ENCODE measurements at places on chromosomes 11 and 22.
A peak's percentile ranks its signal among the peaks of the same experiment; 100 is the strongest.

DNA sequence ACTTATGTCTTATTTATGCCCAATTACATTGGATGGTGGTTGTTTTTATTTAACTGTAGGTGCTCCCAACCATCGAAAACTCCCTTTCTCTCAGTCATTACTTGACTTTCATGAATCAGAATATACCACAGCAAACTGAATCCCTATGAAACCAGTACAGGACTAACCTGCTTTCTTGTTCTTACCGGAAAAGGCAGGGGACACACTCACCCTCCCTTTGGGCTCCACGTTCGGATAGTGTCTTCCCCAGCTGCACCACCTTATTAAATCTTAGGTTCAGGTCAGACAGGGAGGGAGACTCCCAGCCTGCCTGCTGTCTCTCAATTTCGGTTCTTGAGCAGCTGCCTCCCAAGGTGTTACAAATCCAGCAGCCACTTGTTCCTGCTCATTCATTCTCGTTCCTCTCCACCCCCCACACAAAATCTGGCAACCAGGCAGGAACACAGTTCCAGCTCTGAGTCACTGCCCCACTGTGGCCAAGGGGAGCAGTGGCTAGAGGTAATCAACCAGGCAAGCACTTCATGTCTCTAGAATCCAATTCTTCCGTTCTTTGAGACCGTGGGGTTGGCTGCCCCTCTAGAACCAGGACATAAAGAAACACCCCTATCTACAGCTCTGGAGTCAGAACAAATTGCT lies 133.0 kb downstream of the PLEKHA7 start:
- peak; percentile 35 for DNase-seq

GRCh38 chr11:90753546-90753945 lies 530.7 kb upstream of the CHORDC1 start:
- no peak for DNase-seq

DNA sequence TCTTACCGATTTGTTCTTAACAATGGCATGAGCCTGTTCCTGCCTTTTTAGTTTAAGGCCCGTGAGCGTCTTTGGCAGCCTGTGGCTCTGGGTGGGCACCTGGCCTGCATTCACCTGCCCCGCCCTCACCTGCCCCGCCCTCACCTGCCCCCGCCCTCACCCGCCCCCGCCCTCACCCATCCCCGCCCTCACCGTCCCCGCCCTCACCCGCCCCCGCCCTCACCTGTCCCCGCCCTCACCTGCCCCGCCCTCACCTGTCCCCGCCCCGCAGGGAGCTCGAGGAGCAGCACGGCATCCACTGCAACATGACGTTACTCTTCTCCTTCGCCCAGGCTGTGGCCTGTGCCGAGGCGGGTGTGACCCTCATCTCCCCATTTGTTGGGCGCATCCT lies 14.2 kb downstream of the GATD1 start:
- DNase-seq = no peak

GRCh38 chr11:40732132-40732531 lies 727.3 kb downstream of the LRRC4C start:
- peak; percentile 13 for DNase-seq

DNA sequence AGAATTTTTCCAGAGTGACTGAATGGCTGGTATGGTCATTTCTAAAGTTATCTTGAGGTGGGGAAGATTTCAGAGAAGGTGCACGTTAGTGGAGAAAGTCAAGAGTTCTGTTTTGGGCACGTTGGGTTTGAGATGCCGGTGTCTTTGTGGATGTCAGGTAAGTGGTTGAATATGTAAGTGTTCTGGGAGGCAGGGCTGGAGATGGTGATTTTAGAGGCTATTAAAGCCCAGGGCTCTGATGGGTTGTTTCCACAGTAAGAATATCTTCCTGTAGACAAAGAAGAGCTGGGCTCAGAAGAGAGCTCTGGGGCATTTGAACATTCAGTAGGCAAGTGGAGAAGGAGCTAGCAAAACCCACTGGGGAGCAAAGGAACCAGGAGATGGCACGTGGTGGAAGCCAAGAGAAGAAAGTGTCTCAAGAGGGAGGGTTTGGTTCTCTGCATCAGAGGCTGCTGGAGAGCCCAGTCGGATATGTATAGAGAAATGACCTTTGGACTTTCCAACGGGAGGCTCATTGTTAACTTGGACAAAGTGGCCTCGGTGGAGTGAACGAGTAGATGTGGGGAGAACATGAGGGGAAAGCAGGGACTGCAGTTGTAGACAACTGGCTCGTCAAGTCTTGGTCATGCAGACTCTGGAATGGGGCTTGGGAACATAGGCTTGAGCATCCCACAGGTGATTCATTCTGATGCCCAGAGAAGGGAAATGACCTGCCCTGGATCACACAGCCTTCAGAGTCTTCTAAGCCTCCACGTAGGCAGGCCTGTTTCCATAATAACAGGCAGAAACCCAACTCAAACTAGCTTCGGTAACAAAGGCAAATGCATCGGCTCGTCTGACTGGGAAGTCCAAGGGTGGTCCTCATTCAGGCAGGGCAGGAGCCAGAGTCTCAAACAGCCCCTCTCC lies 98.4 kb upstream of the PARVA start:
- no peak for DNase-seq

GRCh38 chr11:71155846-71156245 lies 96.5 kb downstream of the SHANK2 start:
- DNase-seq = no peak

- DNase-seq = no peak
These were observed 5.6 kb downstream of the CLDN5 start for GRCh38 chr22:19518635-19519034.

DNA sequence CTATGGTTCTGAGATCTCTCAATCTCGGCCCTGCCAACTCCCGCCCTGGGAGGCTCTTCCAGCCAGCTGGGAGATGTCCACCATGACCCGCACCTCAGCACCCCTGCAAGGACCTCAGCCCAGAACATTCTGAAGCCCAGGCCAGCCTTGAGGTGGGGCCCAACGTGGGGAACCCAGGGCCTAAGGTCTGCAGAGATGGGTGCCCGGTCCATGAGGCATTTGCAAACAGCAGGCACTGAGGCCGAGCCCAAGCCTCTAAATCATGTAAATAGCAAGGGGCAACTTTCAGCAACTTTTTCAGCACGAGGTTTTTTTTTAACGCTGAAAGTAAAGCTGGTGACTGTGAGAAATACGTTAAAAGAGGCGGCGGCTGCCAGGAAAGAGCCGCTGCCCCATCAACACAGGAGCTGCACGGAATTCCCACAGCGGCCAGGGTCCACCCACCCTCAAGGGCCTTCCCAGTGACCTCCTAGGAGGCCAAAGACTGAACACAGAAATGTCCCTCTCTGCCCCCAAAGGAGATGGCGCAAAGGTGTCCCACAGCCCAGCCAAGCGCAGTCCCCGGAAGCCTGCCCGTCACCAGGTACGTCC lies 46.9 kb downstream of the BRD1 start:
- DNase-seq = no peak

- no peak for DNase-seq
These were observed 40.6 kb upstream of the GNB1L start for GRCh38 chr22:19895160-19895849.

- no peak for DNase-seq
These were observed 495 bp upstream of the IFITM1 start for GRCh38 chr11:313304-313786.

DNA sequence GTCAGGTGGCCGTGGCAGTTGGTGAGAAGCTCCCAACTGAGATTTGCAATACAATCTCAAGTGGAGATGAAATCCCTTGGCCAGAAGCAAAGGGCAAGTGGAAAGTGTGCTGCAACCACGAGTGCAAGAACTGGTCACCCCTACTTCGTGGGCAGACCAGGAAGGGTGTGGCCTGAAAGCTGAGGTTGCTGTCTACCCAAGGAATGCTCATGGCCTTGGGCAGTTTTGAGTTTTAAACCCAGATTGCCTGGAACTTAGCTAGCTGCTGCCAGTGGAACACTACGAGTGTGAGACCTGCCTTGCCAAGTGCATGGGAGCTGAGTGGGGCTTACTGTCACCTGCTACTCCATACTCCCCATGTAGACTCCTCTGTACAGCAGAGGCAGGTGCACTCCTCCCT lies 113.3 kb upstream of the FAT3 start:
- DNase-seq = no peak

DNA sequence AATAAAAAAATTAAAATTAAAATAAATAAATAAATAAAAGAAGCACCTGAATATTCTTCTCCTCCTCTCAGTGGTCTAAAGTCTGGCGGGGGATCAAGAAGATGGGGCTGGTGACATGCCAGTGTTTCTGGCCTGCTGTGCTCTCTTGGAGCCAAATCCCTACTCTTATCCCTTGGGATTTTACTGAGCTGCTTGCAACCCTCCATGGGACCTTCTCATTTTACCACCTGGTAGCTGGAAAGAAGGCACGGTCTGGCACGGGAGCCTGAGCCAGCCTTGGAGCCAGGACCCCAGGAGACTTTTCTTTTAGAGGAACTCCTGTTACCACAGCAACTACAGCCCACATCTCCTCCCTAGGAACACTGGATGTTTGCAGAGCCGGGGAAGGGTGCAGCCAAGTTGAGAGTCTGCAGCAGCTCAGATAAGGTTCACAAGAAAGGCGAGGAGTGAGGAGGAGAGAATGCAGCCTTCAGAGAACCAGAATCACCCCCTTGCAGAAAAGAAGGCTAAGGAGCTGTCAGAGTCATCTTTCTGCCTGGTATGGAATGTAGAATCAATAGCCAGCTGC lies 21.4 kb downstream of the CD6 start:
- DNase-seq = no peak

- DNase-seq = no peak
These were observed 327.7 kb downstream of the DLG2 start for GRCh38 chr11:85299258-85299942.

GRCh38 chr22:39166547-39166946 lies 14.1 kb upstream of the CBX7 start:
- DNase-seq = no peak

GRCh38 chr11:66020212-66020611 lies 6.1 kb downstream of the CATSPER1 start:
- DNase-seq = no peak

DNA sequence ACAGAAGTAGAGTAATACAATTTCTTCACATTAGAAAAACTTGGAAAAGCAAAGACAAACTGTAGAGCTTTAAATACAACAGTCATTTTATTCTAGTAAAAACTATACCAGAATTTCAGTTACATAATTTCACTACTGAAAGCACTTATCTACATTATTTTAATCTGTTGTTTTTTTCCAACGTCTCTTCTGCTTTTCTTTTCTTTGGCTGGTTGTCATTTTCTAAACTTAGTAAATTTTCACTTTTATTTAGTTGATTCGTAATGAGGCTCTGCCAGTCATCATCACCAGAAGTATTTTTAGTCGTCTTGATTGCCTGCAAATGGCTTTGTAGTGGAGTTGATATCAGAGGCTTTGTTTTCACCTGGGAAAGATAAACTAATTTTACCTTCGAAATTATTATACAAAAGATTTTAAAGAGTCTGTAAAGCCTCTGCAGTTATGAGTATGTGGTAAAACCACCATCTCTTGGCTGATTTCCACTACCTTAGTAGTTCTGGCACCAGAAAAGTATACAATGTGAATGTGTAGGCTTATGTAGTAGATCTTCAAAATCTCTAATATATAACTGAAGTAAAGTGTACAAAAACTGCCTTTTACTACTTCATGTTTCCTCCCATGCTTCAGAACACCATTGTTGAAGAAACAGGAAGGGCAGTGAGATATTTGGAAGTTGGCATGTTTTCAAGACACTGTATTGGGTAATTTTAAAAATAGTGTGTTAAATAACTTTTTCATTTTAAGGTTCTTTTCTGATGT lies 19.2 kb downstream of the EIF3M start:
- DNase-seq = no peak

GRCh38 chr11:76186776-76187279 lies 19.5 kb downstream of the WNT11 start:
- no peak for DNase-seq

DNA sequence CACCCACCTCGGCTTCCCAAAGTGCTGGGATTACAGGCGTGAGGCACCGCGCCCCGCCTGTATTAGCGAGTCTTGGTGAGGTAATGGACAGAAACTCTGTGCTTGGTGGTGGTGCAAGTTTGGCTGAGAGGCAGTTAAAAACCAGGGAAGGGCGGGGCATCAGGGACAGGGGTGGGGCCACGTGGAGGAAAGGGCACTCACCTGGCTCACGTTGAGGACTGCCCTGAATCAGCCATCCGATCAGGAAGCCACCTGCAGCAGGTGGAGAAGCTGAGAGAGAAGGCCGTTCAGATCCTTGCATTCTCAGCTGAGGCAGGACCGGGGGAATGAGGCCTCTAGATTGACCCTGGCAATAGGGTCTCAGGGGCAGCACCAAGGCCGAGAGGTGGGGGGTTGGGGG lies 12.1 kb upstream of the CHRM1 start:
- DNase-seq = no peak

GRCh38 chr11:112278803-112279202 lies 18.1 kb upstream of the PLET1 start:
- DNase-seq = no peak

DNA sequence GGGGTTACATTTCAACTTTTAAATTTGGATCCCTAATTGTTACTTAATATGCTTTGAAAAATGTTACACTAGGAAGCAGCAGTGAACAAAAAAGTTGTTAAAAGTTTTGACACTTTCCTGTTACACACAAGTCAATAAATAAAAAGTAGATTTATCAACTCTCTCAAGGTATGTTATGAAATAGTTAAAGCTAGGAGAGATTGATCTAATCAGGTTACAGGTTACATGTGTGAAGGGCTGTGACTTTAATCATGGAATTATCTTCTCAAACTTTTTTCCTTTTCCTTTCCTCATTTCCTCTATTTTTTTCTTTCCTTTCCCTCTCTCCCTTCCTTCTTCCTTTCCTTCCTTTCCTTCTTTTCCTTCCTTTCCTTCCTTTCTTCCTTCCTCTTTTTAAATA lies 77.0 kb upstream of the RAB38 start:
- DNase-seq = no peak

DNA sequence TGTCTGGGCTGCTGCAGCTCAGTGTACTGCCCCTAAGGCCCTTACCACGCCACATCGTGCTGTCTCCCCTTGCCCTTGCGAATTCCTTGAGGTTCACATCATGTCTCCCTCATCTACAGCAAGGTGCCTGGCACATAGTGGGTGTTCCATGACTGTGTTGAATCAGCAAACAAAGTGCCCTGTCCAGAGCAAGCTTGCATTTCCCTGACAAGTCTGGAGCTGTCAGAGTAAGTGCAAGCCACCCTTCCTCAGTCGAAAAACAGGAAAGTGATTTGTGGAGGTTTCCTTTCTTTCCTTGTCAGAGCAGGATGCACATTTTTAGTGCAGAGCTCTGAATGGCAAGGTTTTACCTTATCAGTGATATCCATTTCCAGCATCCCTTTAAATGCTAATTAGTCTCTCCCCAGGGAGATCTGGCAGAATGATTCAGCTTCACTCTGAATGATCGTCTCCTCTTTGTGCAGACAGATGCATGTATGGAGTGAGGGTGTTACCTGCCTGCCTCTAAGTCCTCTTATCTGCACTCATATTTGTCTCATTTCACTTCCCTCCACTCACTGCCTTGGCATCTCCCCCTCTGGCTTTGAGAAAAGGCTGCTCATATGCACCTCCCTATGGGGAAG lies 331.2 kb downstream of the TMEM135 start:
- no peak for DNase-seq

DNA sequence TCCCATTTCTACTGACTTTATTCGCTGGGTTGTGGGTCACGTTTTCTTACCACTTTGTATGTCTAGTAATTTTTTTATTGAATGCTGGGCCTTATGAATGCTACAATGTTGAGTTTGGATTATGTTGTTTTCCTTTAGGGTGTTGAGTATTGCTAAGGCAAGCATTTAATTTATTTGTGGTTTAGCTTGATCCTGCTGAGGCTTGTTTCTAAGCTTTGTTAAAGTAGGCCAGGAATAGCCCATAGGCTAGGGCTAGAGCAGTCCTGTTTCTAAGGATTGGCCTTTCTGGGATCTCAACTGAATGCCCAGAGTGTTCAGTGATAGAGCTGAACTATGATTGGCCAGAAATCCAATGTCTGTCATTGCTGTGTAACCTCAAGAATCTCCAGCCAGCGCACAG lies 56.1 kb upstream of the LDLRAD3 start:
- DNase-seq = no peak
